Stimulated activated CD8-positive, alpha-beta memory T cell treated with anti-CD3 and anti-CD28 coated beads, Interleukin-7, amount 100 ng/mL, for 24 hours (primary cell): ENCODE measurements at places on chromosomes 1 and 21.

GRCh38 chr1:160731990-160732389 lies 7.1 kb upstream of the SLAMF7 start:
- no peak for DNase-seq

GRCh38 chr1:229185963-229186362 lies 84.9 kb upstream of the RAB4A start:
- no peak for DNase-seq

GRCh38 chr1:204180133-204180532 lies 14.0 kb upstream of the REN start:
- no peak for DNase-seq

DNA sequence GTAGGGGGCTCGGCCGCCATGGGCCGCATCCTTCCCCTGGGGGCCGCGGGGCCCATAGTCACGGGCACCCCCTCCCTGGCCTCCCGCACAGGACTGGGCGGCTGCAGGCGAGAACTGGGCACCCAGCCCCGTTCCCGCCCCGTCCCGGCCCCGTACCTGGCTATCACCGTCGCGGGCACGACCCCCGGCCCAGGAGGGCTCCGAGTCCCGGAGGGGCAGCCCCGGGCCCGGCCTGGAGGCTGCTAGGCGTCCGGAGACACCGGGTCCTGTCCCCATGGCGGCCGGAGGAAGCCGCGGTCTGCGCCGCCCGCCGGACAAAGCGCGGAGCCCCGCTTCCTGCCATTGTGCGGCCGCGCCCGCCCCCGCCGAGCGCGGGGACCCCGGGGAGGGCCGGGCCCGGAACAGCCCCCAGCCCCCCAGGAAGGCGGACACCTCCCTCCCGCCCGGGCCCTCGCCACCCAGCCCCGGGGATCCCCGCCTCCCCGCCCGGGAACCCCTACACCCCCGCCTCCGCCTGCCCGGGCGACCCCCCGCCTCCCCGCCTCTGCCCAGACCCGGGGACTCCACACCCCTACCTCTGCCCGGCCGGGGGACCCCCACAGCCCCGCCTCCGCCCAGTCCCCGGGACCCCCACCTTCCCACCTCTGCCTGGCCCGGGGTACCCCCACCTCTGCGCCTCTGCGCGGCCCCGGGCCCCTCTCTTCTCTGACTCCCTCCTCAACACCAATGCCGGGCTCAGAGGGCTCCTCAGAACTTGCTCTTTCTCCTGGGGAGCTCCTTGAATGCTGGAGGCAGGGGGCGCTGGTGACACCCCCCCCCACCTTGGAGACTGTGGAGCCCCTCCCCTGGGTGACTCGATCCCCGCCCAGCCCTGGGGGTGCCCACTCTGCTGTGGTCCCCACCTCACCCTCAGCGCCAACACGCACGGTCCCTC lies 6.0 kb downstream of the PLEKHG5 start:
- DNase-seq, result no peak

GRCh38 chr1:192762265-192762664 lies 46.6 kb upstream of the RGS2 start:
- DNase-seq, result no peak

DNA sequence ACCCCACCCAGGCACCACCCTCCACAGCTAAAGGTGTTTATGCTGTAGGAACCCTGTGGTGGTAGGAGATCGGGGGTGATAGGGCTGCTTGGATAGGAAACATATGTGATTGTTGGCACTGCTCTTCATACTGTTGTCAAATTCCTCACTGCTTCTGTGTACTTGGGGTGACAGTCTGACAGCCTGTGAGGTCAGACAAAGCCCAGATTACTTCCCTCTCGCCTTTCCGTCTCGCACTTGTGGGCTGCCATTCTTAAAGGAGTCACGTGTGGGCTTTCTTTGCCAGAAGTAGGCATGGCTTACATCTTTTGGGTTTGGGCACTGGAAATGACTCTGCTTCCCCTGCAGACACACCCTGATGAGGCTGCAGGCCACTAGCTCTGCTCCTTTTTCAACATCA lies 363.8 kb downstream of the DISC1 start:
- DNase-seq, result no peak

DNA sequence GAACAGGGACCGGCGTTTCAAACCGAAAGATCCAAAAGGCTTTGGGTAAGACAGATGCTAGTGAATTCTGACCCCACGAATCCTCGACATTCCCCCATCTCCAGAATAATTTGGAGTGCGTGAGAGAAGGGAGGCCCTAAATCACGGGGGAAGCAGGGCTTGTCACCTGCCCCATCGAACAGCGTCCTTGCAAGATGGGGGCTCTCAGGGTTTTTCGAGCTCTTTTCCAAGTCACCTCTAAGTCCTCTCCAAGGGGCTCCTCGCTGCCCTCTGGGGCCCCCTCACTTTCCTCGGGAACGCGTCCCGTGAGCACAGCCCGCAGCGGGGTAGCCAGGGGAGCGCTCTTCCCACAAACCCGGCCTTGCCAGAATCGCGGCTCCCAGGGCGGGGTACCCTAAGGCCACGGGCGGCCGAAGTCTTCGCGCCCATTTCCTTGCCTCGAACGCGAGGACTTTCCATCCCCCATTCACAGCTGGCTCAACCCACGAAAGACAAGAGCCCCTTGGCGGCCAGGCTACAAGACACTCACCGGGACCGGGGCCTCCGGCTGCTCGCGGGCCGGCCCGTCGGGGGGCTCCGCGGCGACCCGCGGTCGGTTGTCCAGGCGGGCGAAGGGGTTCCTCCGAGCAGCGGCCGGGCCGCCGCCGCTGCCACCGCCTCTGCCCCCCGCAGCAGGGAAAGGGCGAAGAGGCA lies 546 bp downstream of the DONSON start:
- no peak for DNase-seq

DNA sequence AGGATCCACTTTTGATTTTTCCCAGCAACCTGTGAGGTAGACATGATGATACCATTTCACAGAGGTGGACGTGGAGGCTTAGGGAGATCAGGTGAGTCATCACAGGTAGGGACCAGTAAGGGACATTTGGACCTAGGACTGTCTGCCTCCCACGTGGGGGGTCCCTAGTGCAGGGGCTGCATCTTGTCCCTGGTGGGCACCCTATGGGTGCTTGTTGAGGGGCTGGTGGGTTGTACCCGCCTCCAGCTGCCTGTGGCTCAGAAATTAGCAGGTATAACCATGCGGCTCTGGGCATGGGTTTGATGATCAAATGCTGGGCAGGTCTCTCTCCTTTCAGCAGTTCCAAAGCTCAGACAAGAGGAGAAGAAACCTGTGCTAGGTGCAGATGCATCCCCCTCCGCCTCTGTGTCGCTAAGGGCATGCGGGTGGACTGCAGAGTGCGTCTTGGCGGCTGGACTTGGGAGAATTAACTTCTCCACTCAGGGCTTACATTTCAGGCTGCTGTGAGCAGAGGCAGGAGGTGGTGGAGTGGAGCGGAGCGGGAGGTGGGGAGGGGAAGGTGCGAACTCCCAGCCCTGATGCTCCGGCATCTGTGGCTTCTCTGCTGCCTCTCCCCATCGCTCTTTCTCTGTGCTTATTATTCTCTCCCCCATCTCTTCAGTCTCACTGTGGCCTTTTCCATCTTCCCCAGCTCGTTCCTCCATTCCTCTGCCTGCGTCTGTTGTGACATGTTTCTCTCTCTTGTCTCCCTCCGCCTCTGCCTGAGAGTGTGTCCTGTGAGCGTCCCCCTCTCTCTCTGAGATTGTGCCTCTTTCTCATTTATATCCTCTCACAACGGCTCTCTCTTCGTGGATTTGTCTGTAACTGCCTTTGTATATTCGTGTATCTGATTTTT lies 146.8 kb downstream of the PTPRU start:
- DNase-seq, result no peak

- DNase-seq, result no peak
Measured at GRCh38 chr21:36478941-36479340, 981 bp downstream of the CLDN14 start.

DNA sequence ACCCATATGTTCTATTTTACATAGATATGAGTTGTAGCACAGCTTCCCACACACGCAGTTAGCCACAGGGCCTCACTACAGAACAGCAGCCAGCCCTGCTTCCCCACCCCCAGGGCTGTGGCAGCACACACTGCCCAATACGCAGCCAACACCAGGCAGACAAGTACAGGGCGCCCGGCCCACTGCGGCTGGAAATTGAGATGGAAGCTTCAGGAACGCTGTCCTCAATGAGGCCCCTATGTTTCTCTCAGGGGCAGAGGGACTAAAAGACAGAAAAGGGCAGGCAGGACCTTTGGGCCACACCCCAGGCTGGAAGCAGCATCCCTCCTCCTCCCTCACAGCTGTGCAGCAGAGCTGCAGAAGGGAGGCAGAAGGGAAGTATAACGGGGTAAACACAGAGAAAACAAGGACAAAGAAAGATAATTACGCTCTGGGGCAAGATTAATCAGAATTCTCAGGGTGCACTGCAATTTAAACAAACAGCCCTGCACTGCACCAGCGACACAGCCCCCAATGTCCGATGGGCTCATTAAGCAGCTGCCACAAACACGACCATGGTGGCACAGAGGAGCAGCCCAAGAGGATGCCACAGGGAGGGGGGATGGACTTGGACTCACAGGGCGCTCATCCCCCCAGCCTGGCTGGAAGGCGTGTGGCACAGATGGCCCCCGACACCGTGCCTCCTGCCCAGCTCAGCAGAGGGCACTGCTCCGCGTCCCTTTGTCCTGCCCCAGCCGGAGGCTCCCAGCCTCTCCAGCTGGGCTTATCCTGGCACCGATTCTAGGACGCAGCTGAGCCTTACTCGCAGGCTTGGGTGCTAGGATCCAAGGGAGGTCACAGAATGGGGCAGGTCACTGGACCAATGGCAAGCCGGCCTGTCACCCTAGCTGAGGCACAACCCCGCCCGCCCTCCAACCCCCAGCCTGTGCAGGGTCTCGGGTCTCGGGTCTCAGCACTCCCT lies 14.2 kb downstream of the WDR4 start:
- DNase-seq, result no peak

- no peak for DNase-seq
Measured at GRCh38 chr1:56468518-56468917, 110.8 kb downstream of the PLPP3 start.

DNA sequence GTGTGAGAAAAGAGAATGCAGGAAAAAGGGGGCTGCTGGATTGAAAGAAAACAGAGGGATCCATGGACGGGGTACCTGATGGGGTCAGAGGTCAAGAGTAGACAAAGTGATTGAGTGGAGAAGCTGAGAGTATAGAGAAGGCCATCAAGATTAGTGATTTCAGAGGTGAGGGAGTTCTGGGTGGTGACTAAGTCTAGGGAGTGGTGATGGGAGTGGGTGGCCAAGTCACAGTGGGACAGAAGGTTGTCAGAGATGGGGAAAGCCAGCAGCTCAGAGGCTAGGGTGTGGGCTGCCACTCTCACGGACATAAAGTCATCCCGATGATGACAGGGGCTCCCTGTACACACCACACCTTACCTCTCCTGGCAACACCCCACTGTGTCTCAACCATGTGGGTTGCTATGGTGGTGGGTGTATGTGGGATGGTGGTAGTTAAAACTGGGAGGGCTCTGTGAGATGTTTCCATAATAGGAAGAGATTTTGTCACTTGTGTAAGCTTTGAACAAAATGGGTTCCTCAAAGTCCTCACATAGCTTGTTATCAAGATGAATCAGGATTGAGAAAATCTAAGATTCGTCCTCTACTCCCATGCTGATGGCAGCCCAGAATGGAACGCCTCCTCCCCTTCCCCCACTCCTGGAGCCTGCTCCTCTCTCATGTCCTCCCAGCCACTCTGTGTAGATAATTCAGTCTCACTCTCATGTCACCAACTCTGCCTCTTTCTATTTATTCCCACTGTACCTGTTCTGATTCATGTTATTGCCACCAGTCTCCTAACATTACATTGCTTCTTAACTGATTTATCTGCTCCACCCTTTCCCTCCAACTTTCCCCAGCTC lies 20.3 kb upstream of the CSF1 start:
- no peak for DNase-seq

- no peak for DNase-seq
Measured at GRCh38 chr1:12501661-12502060, 116.3 kb downstream of the DHRS3 start.

- no peak for DNase-seq
Measured at GRCh38 chr1:178706432-178706831, 18.6 kb upstream of the RALGPS2 start.

- no peak for DNase-seq
Measured at GRCh38 chr1:154777781-154778180, 92.3 kb downstream of the KCNN3 start.

- DNase-seq, result no peak
Measured at GRCh38 chr1:25083481-25084345, 148.6 kb downstream of the SYF2 start.

DNA sequence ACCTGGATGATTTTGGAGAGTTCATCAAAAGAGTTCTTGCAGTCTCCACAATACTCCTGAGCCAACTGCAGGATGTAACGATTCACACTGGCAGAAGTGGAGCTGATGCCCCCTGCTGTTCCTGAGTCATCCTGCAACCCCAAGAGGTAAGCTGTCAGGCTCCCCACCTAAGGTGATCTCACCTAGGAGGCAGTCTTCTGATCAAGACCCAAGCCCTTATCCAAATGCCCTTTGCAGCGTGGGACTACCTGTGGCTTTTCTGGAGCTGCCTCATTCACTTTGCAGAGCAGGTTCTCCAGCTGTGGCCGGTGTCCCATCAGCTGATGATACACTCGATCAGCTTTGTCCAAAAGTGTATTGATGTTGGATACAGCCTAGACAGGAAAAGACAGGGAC lies 96.4 kb downstream of the UBR4 start:
- no peak for DNase-seq
